Brain pericyte (primary cell): ENCODE measurements at places on chromosomes 3 and 15.

- DNase-seq, result peak; percentile 18
These were observed 48.5 kb downstream of the CHCHD6 start for GRCh38 chr3:126752303-126753190.

GRCh38 chr15:91942720-91943394, 89.3 kb downstream of the SLCO3A1 start:
- no peak for DNase-seq

GRCh38 chr3:69201658-69202057, 79.3 kb upstream of the LMOD3 start:
- DNase-seq, result no peak

- no peak for DNase-seq
These were observed 15.8 kb upstream of the BTBD1 start for GRCh38 chr15:83082730-83083386.

- no peak for DNase-seq
These were observed 172.2 kb downstream of the LPP start for GRCh38 chr3:188326111-188326510.
